Fibroblast of skin of back (primary cell): ENCODE measurements at places on chromosomes 5 and 9.

- DNase-seq = no peak
Observed at GRCh38 chr5:170449232-170449631, 54.6 kb upstream of the KCNIP1 start.

DNA sequence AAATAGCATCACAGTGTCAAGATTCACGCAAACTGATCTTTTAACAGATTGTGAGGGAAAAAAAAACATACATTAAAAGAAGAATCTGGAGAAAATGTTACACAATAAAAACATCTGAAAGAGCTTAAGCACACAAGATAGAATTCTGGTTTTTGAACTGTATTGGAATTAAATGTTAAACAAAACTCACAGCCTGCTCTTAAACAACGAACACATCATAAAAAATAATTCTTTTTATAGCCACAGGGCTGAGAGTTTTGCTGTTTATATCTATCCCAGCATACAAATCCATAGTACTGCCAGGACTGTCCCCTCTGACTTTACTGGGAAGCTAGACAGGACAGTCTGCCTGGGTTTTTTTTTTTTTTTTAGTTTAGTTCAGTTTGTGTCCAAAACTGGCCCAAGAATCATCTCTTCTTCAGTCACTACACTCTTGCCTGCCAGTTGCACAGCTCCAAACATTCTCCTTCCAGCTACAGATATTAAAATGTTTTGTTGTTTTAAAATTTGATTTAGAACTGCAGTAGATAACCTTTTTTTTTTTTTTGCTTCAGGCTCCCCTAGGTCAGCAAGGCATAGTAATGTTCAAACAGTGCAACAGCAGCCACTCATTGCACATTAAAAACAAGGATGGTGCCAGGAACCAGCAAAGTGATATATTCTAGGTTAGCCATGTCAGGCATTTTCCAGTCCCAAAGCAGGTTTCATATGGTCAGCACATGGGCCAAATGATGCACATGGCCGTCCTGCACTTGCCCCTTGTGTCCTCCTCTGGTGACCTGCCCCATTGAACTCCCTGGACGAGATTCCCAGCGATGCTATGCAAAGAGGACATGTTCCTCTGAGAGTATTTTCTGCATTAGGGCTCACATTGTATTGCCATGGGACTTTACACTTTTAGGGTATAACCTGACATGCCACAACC lies 173.6 kb downstream of the ARL15 start:
- no peak for DNase-seq

DNA sequence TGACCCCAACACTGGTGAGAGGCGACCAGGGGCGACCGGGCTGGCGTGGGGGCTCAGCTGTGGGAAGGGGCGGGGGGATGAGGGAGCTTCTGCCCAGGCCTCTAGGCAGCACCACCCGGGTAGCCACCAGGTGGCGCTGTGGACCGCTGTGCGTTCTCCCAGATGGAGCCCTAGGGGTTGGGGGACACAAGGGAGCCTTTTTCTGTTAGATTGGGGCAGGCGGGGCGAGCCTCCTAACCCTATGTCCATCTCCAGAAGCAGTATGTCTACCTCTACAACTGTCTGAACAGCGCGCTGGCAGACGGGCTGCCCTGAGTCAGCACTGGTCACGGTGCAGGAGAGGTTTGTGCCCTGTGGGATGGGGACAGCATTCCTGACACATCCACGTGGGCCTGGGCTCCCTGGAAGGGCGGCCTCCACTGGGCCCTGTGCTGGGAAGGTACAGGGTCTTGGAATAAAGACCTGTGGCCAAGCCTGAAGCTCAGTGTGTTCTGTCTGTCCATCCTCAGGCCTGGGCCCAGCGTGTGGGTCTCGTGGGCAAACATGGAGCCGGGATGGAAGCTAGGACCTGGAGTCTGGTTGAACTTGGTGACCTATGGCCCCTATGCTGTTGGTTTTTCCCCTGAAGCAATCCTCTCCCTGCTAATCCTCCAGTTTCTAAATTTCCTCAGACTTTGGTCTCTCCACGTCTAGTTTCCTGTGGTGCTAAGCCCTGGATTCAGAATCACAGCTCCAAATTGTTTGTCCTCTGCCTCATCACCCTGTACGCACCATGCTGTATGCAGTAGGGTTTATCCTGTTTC lies 23.1 kb upstream of the SPTLC1 start:
- peak; percentile 56 for DNase-seq

GRCh38 chr9:31394015-31394473 lies 990.4 kb upstream of the ACO1 start:
- peak; percentile 21 for DNase-seq

DNA sequence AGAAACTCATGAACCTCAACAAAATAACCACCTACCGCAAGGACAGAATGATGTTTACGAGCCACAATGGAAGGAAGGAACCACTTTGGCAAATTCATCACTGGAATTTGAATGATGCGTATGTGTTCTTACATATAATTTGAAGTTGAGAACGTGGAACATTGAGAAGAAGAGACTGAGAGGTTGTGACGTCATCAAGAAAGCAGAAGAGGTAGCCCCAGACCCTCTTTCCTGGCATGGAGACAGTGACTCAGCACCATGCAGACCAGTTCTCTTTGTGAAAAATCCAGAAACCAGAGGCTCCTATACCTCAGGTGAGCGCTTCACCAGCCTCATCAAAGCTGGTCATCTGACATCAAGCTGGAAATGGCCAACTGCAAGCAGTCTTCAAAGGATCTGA lies 124.5 kb downstream of the PDZD2 start:
- no peak for DNase-seq

DNA sequence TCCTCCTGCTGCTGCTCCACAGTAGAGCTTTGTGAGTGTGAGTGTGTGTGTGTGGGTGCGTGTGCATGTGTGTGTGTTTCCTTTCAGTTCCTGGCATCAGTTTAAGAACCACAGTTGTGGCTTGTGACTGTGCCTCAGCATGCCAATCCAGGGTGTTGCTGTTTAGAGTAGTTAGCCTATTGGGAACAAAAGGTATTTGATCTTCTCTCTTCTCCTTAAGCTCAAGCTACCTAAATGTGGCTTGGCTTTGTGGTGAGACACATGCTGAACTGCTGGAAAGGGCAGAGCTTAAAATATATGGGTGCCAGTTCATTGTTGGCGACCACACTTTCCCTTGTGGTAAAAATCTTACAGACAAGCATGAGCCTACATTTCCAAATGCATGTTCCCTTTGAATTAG lies 116.6 kb upstream of the BNC2 start:
- DNase-seq = peak; percentile 74

GRCh38 chr5:76953551-76954382 lies 922 bp downstream of the CRHBP start:
- DNase-seq = peak; percentile 5

- peak; percentile 78 for DNase-seq
Observed at GRCh38 chr5:3595006-3595961, at the start of gene IRX1. TSS of gene IRX1 (plus strand) at chr5:3595832. CDS start at chr5:3596106, 274 bp downstream.

GRCh38 chr9:100377015-100377414 lies 24.3 kb upstream of the TEX10 start:
- no peak for DNase-seq

- no peak for DNase-seq
Observed at GRCh38 chr5:8019719-8020218, 150.8 kb downstream of the MTRR start.

- peak; percentile 64 for DNase-seq
Observed at GRCh38 chr9:99266255-99267023, 44.4 kb downstream of the SEC61B start.

DNA sequence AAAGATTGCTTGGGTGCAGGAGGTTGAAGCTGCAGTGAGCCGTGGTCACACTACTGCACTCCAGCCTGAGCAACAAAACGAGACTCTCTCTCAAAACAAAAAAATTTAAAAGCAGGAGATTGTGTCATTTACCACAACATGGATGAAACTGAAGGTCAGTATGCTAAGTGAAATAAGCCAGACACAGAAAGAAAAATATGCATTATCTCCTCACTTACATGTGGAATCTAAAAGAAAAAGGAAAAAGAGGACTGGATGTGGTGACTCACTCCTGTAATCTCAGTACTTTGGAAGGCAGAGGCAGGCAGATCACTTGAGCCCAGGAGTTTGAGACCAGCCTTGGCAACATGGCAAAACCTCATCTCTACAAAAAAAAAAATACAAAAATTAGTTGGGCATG lies 146.8 kb upstream of the DAPK1 start:
- DNase-seq = peak; percentile 78

DNA sequence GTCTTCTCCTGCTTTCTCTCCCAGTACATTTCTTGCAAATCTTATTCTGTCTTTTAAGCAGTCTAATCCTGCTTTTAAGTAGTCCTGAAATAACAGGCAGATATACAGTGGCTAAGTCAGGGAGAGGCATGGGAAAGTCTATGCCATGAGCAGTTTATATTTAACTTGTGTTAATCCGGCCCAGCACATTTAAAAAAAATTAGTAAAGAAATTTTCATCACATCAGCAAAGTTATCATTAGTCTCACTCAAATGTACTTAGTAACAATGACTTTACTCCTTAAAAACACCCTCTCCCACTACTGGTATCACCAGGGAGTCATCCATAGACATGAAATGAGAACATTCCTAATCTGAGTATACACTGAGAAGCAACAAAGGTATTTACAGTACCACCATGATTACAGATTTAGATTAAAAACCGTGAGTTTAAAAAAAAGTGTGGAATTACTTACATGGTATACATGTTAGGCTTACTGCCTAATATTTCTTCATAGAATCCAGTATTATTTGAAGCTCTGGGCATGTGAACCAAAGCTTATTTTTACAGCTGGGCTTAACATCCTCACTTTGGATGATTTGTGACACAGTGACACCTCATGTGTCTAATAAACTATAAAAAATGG lies 75.9 kb upstream of the DAB2 start:
- peak; percentile 62 for DNase-seq

DNA sequence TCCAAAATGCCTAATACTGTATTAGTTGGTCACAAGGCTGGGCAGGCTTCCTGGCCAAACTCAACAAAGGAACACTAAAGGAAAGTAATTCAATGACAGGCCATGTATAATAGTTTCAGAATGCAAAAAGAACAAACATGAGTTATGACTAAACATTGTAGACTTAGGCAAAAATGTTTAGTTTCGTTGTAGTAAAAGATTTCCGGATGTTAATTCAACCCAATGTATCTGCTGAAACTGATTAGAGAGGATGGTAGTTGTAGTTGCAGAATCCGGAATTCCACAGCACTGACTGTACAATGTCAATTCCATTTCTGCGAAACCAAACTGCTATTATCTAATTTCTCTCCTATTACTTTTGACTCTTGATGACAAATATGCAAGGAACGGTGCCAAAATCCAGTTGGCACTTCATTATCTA lies 117.9 kb upstream of the FST start:
- DNase-seq = peak; percentile 100

GRCh38 chr5:149667829-149668330 lies 62.2 kb upstream of the PPARGC1B start:
- DNase-seq = no peak

DNA sequence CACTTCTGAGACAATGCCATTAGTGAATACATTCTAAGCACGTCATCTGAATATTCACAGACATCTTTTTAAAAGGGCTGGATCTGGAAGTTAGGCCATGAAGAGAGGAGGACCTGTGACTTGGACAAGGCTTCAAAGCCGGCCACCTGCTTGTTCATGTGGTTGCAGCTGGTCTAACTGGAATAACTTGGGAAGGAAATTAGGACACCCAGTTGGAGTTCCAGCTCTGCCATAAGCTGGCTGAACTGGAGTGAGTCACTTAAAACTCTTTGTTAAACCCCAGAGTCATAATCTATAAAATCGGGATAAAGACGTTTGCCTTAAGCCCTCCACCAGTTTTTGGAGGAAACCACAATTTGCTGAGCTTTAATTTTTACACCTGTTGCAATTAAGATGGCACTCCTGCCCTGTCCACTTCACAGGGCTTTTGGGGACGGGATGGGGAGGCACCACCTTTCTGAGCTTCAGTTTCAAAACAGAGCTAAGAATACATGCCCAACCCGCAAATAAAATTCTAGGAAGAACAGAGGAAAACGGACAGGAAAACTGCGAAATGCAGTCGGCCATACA lies 536 bp upstream of the STX17 start:
- no peak for DNase-seq

- no peak for DNase-seq
Observed at GRCh38 chr9:785997-786396, 55.5 kb upstream of the DMRT1 start.

- no peak for DNase-seq
Observed at GRCh38 chr5:2009986-2010914, 127.5 kb upstream of the IRX4 start.

DNA sequence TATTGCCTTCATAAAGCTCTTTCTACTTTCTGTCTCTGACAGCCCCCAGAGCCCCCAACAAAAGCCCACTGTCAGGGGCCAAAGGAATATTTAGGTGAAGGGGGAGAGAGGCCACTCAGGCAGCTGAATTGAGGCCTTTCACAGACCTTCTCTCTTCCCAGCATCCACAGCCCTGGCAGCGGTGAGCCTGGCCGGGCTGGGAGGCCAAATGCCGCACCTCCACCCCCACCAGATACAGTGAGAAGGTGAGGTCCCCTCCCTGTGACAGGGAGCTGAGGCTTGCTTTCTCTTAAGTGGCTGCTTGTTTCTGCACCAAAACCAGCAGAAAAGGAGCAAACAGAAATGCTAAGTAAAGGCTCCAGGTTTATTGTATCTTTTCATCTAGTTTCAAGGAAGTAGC lies 168.1 kb downstream of the ROR2 start:
- DNase-seq = no peak

DNA sequence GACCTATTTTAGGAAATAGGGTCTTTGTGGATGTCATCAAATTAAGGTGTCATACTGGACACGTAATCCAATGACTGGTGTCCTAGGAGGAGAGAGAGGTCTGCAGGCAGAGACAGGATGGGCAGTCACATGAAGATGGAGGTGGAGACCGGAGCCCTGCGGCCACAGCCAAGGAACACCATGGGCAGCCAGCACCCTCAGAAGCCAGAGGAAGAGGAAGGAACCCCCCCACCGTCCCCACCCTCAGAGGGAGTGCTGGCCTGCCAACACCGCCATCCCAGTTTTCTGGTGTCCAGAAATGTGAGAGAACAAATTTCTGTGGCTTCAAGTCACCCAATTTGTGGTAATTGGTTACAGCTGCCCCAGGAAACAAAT lies 88.3 kb downstream of the NSUN2 start:
- DNase-seq = no peak
